ENCODE measurements at places on chromosomes 7 and 10. TPM values are rescaled to one million over a fixed set of nuclear protein-coding genes. Genes with fewer than 3 reads are reported as not detected.

The SLC18A3 gene
- total RNA-seq, result not detected

The ASB10 gene
- not detected for total RNA-seq

The ARHGAP22 gene
- 8.5 TPM for total RNA-seq

The COL28A1 gene
- 0.24 TPM for total RNA-seq

The MEOX2 gene
- 4.4 TPM for total RNA-seq

The TAS2R41 gene
- 0.24 TPM for total RNA-seq

The OR13A1 gene
- 0.28 TPM for total RNA-seq

The ZPBP gene
- total RNA-seq, result 0.14 TPM

The UPK3B gene
- 0.33 TPM for total RNA-seq

The OGDHL gene
- 0.61 TPM for total RNA-seq

The CYP3A5 gene
- 2.1 TPM for total RNA-seq

The ELFN1 gene
- 2.6 TPM for total RNA-seq

The HDAC9 gene
- 12.2 TPM for total RNA-seq

The RARRES2 gene
- total RNA-seq, result 6.5 TPM

The CTNNA3 gene
- total RNA-seq, result 0.28 TPM

The TMEM236 gene
- 0.24 TPM for total RNA-seq

The MSRB2 gene
- 14.2 TPM for total RNA-seq

The MYH16 gene
- total RNA-seq, result 0.05 TPM

Data from thymus (tissue), 14 donors.